NCI-H510A (cell line): ENCODE measurements at places on chromosomes 4 and X.

DNA sequence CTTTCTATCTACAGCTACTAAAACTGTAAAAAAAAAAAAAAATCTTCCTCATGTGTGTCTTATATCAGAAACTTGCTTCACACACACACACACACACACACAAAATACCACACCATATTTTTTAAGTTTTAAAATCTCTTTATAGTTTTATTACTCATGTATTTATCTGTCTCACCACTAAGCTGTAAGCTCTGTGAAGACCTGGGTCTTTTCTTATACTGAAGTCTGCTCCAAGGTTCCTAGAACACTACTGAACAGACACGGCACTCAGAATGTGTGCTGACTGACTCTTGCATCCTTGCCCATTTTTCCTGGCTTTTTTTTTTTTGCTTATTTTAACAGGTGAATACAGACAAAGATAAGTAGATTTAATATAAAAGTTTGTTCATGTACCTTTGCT, 135.6 kb upstream of the CXXC4 start:
- DNase-seq, result no peak

- DNase-seq, result no peak
Measured at GRCh38 chrX:58025979-58026378, 115.7 kb upstream of the ZXDA start.

- DNase-seq, result no peak
Measured at GRCh38 chr4:104465201-104465600, 29.5 kb downstream of the CXXC4 start.

GRCh38 chr4:93831716-93832496, 3.4 kb downstream of the ATOH1 start:
- DNase-seq, result no peak

DNA sequence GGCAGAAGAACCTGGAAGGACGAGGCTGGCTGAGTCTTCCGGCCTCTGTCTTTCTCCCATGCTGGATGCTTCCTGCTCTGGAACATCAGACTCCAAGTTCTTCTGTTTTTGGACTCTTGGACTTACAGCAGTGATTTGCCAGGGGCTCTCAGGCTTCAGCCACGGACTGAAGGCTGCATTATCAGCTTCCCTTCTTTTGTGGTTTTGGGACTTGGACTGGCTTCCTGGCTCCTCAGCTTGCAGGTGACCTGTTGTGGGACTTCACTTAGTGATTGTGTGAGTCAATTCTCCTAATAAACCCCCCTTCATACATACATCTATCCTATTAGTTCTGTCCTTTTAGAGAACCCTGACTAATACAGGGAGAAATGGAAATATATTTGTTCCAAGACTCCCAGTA, 265.8 kb downstream of the PCDH18 start:
- no peak for DNase-seq

DNA sequence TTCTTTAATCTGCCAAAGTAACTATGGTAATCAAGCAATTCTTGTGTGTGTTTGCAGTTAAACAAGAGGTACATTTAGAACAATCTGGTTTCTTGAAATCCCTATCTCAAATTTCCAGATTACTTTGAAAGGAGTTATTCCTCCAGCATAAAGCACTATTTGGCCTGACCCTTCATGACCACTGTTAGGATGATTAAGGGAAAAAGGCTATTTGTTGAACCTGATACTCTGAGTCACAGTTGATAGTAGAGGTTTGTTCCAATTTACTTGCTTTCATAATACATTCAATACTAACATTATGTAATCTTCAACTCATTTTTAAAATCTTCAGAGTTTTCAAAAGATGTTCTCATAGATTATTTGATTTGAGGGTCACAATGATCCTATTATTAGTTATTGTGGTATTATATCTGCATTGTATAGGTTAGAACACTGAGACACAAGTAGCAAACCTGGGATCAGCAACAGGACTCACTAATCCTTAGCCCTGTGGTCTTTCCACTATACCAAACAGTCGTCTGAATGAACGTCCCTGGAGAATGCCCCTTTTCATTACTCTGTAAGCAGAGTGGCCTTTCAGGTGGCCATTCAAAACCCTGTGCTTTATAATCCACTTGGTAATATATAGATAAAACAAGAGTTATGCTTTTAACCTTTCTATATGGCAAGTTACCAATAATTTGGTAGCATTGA, 8.1 kb upstream of the NDST4 start:
- no peak for DNase-seq
